ENCODE measurements at places on chromosomes 4 and X.
A peak's percentile ranks its signal among the peaks of the same experiment; 100 is the strongest.

- DNase-seq = no peak
These were observed 92.8 kb downstream of the CBR4 start for GRCh38 chr4:168917138-168917779.

GRCh38 chrX:147570483-147570882 is 341.2 kb upstream of the FMR1 start:
- DNase-seq = no peak

- DNase-seq = no peak
These were observed 98.2 kb upstream of the ARSJ start for GRCh38 chr4:114077610-114078009.

DNA sequence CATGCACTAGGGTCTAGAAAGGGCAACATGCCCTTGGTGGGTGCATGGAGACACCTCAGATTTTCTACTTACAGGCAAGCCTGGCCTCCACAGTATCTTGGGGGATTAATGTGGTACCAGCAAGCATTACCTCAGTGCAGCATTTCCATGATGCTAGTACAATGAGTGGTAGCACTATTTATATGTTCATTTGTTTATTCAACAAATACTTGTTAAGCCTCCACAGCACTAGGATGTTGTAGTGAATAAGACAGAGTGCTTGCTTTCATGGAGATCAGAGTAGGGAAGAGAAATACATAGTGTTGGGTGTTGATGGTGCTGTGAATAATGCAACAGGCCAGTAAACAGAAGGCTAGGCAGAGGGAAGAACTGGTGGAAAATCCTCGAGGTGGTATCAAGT is 133.4 kb downstream of the KLHL8 start:
- DNase-seq = no peak

DNA sequence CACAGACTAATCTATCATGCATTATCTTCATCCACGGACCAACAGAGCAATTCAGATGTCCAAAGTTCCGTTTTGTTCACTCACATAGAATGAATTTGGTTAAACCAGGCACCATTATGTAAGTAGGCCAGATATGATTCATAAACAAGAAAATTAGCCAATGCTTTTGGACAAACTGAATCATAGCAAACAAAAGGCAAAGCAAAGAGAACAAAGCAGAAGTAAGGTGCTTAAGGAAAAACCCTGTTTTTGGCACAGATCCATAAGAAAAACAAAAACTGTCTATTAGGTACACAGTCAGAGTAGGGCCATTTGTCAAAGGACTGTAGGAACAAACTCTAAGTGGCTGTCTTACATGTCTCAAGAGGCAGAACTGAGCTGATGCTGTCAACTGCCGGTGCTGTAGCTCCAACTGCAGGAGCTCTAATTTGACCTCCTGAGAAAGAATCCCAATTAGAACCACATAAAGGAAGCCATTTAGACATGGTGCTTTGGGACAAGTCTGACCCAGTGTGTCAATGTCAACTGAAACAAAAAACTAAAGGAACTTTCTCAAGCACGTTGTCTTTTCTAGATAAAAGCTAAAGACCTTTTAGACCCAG is 146.7 kb downstream of the COL25A1 start:
- DNase-seq = no peak

GRCh38 chr4:39342731-39343130 is 23.4 kb downstream of the RFC1 start:
- DNase-seq = no peak

GRCh38 chrX:48531358-48531959 is 8.1 kb upstream of the TBC1D25 start:
- no peak for DNase-seq

DNA sequence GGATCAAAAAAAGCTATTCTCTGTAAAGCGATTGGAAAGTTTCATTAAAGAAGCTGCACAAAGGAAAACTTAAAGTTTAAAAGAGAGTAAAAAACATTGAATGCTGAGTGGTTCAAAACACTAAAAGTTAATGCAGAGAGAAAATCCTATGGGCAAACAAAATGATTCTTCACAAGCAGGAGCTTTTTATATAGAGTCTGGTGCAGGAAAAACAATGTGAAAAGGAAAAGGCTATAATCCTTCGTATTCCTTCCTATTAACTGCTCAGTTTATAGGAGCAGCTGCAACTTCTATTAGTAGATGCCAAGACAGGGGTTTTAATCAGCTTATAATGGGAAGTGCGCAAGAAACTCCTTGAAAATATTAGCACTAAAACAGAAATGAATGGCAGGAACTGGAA is 100.7 kb downstream of the PDGFC start:
- DNase-seq = no peak

DNA sequence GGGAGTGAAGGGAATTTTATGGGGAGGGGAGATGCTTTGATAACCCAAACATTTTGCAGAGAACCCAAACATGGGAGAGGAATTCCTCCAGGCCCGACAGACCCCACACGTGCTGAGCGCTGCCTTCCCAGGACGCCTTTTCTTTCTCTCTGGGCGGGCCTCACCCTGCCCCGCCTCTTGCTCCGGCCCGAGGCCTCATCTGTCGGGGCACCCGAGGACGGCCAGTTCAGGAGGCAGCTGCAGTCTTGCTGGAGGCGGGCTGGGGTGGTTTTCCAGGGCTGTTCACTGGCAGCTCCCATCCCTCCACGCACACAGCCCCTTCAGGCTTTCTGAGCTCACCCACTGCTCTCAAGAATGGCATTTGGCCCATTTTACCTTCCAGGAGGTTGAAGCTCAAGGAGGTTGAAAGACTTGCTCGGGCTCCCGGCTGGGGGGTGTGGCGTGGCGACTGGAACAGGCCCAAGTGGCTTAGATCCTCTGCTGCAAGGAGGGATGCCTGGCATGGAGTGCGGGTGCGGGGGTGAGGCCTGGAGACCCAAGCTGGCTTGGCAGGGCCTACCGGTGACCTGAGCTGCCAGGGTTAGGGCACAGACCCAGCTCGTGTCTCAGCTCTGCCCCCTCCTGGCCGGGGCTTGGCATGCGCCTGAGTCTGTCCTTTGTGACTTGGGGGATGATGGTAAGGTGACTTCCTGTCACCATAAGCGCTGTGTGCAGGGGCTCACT is 99.2 kb downstream of the PSAPL1 start:
- peak; percentile 80 for DNase-seq

GRCh38 chr4:159552979-159553768 is 450.3 kb downstream of the RAPGEF2 start:
- DNase-seq = no peak

DNA sequence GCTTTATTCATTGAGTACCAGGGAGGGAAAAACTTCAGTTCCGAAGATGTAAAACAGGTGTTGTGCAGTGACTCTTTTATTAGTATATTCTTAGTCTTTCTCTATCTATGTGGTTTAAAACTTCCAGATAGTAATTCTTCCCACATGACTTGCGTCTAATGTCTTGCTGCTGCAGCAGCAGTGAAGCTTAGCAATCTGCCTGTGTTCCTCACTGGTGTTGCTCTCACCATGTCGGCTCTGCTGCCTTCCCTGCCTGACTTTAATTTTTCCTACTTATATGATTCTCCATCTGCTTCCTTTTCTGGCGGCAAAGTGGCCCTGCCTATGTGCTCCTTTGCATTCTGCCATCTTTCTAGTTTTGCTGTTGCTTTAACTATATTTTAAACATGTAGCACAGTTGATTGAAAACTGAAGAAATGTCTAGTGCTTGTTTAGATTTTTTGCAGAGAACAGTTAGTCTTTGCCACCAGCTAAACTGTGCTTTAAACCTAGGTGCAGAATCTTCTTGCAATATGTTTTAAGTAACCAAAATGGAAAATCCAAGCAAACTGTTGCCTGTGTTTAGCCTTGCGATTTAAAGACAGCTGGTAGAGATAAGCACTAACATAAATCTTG is 1934.2 kb upstream of the IGFBP7 start:
- DNase-seq = no peak

GRCh38 chr4:90715242-90715641 is 588.0 kb downstream of the CCSER1 start:
- no peak for DNase-seq

DNA sequence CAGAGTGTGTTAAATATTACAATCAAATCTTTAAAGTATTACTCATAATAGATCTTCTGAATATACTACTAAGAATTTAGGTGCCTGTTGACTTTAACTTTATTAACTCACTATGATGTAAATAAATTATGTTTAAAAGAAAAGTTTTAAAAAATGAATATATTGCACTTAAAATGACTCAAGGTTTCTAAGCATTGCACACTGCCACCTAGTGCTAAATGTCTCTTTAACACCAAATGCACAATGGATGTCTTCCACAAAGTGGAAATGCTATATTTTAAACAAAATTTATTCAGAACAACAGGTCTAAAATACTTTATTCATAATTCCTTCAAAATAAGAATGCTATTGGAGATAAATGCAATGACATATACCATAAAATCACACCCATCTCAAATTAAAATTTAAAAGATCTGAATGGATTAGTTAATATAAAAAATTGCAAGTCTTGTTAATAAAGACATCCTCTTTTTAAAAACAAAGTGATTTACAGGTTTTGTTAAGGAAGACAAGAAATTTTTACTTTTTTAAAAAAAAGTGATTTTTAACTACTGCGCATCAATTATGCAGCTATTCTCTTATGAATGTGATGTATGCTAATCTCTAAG is 5.5 kb downstream of the INPP4B start:
- no peak for DNase-seq

- no peak for DNase-seq
These were observed 689.2 kb upstream of the SLIT2 start for GRCh38 chr4:19562456-19562855.

GRCh38 chrX:149881081-149881711 is at the start of gene MAGEA8:
TSS of gene MAGEA8 (plus strand) at chrX:149881183. CDS start at chrX:149884273, 3,090 bp downstream.
- DNase-seq = no peak

- no peak for DNase-seq
These were observed 253.6 kb downstream of the CBLL2 start for GRCh38 chrX:22526339-22526738.

- no peak for DNase-seq
These were observed 1208.3 kb downstream of the ADGRL3 start for GRCh38 chr4:62408454-62408853.

DNA sequence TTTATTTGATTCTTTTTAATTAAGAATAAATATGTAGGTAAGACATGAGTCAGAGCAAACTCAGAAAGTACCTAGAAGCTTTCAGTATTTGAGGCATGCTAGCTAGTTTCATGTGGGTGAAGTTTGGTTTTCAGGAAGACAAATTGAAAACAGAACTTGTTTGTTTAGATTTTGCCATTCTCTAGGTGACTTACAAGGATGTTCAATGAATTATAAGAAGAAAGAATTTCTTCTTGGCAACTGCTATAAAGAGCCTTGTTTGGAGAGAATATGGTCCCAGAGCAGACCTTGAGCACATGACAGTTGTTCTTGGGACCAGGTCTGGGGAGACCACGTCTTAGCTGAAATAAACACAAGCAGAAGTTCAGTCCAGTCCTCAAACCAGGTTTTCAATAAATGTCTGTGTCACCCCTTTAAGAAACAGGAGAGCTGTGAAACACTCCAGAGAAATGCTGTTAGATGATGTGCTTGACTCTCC is 38.0 kb upstream of the IL21 start:
- no peak for DNase-seq

GRCh38 chr4:6011686-6012085 is 6.5 kb downstream of the C4orf50 start:
- DNase-seq = peak; percentile 71

DNA sequence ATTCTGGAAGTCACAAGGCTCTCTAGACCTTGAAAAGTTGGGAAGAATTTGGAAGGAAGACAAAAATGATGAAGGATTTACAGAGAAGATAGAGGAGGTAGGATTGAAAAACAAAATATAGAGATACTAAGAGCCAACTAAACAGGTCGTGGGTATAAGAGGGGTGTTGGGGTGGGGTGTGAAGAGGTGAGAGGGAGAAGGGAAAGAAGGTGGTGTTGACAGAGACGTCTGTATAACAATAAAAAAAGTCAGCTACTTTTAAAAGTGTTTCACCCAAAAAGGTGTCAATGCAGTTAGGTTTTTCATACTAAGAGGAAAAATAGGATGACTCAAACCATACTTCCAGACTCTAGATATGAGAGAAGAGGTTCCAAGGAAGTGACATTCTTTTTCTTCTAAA is 33.0 kb upstream of the MAP3K15 start:
- no peak for DNase-seq

GRCh38 chr4:52051615-52052474 is 741 bp downstream of the SPATA18 start:
- peak; percentile 39 for DNase-seq

GRCh38 chr4:124275-125081 is at the start of gene ZNF718:
TSS of gene ZNF718 (plus strand) at chr4:124501. CDS start at chr4:124671, 170 bp downstream.
- peak; percentile 94 for DNase-seq

DNA sequence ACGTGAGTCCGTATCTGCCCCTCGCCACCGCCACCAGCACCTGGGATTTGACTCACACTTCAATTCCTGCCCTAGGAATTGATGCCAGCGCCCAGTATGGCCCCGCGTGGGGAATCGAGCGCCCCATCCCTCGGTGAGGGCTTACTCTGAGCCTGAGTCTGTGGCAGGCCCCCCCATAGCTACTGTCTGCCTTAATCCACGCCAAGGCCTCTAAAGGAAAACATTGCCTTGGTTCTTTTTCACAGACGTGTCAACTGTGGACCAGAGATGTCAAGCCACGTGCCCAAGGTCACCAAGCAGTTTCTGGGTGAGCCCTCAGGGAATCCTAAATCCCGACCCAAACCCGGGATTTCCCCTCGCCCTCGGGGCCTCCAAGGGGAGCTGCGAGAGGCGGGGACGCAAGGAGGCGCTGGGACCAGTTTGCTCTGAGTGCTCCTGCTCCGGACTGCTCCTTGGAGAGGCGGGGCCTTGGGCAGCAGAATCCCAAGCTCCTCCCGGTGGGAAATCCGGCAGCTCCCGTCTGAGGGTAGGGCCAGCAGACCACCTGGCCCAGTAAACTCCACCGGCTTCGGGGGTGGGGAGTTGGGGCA is 12.9 kb downstream of the MSX1 start:
- no peak for DNase-seq

DNA sequence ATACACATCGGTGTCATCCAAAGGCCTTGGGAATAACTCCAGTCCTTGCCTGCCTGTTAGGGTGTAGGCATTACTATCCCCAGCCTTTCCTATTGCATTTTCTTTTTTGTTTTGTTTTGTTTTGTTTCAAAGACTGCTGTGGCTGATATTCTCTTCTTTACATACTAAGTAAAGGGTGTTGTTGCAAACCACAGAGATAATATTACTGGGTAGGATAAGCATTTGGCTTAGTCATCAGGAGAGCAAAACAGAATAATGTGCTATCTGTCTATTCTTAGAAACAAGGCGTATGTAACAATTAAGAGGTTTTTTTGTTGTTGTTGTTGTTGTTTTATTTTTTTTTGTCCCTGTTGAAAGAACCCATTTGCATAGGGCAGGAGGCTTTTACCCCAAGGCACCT is 41.8 kb downstream of the UGT2B28 start:
- no peak for DNase-seq

- no peak for DNase-seq
These were observed 262.9 kb downstream of the ASMT start for GRCh38 chrX:1877780-1878179.

DNA sequence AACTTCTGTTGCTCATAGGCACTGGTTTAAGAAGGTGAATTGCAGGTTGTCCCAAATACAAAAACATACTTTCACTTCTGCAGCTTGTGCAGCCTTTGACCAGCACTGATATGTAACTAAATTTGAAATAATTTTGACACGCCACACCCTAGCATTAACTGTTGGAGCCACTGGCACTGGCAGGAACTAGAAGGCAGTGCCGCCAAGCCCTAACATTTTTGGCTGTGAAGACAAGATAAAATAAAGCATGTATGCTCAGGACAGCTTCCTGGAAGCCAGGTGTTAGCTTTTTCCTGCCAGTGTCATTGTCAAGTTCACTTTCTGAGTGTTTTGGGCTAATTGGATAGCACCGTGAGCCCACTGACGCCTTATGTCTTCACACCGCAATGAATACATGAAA is 65.3 kb upstream of the FBXW7 start:
- DNase-seq = no peak
